Caco-2 (cell line): ENCODE measurements at places on chromosomes 4 and X. TPM values are rescaled to one million over a fixed set of nuclear protein-coding genes. Genes with fewer than 3 reads are reported as not detected.

- DNase-seq: no peak
- H3K27ac ChIP-seq: no peak overlapping the region
- H3K27me3 ChIP-seq: no peaks in the 10 kb centered on the region
- no peak overlapping the region for H3K4me3 ChIP-seq
- no peaks in the 10 kb centered on the region for H3K4me1 ChIP-seq
These were observed 69.1 kb upstream of the PLAC1 start for GRCh38 chrX:134727363-134727762.

Gene ATP8A1
- 9.3 and 11.6 TPM in 2 replicates for total RNA-seq

Gene NHSL2
- total RNA-seq: 0.18 and 0.39 TPM in 2 replicates

DNA sequence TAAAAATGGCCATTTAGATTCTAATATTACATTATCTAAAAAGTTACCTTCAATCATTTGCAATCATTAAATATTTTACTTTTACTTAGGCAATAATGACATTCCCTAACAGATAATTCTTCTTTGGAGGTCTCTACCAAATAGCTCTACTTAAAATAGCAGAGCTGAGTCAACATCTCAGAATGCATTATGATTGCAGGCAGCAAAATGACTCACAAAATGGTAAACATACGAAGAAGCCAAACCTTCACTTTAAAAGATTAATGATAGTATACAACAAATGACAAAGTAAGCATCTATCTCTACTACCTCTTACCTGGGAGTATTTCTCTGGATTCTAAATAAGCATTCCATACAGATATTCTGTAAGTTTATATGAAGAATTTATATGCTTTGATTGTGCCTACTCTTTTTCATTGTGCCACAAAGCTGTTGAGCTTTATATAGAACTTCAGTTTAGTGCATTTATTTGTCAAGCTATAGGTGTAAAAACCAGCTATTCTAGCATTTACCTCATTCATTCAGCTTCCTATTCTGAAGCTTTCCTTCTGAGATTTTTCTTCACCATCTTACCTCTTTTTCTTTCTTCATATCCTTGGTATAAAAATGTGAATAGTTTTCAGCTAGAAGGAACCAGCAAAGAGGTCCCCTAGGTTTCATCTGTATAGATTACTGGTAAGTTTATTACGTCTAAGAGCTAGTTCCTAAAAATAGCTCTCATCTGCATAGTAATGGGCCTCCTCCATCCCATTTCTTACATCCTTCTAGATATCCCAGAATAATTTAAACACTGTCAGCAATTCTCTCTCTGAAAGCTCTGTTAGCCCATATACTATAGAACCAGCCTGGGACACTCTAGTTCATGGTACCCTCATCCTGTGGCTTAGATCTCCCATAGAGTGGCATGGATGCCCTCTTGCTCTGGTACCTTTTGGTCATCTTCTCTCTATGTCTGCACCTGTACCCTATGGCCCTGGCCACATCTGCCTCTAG is 17.2 kb upstream of the SPCS3 start:
- no peak overlapping the region for H3K27ac ChIP-seq
- no peaks in the 10 kb centered on the region for H3K36me3 ChIP-seq
- H3K27me3 ChIP-seq: no peaks in the 10 kb centered on the region
- no peak overlapping the region for H3K4me3 ChIP-seq
- peaks cover 23% of the 10 kb centered on the region for H3K4me1 ChIP-seq

Gene PALLD
- total RNA-seq: 12.3 and 12.9 TPM in 2 replicates

Gene ZNF732
- total RNA-seq: not detected in 2 replicates

Gene ASMTL
- 15.4 and 17.4 TPM in 2 replicates for total RNA-seq

Gene GPR173
- 0.18 and 0.26 TPM in 2 replicates for total RNA-seq

Gene CCDC149
- 0.95 and 1.7 TPM in 2 replicates for total RNA-seq
